ENCODE measurements at places on chromosomes 6 and 20.

DNA sequence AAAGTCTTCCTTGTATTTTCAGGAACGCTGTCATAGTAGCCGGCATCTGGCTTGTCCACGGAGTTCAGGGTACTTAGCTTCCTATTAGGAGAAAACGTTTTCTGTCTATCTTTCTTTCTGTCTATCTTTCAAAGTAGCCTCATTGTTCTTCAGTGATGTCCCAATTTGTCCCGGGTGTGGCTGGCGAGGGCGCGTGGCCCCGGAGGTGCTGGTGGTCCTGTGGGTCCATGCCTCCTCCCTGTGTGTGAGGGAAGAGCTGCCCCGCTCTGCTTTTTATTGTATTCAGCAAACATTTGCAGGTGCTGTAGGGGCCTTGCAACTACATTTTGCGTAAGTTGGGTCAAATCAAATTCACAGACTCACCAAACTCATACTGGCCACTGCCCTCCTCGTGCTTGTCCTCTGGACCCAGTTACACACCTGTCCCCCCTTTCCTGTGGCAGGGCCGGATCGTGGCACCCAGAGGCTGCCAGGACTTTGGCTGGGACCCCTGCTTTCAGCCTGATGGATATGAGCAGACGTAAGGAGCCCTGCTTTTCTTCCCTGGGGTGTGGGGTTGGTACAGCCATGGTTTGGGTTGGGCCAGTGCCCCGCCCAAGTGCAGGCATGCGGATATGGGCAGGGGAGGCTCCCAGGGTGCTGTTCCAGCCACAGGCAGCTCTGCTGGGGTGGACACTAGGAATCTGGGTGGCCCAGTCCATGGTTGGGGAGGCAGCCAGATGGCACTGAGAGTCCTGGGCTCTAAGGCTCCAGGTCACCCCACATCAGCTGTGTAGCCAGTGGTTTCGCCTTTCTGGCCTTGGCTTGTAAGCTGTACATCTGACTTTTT is 12.3 kb downstream of the ITPA start:
- no peak for DNase-seq

- DNase-seq: no peak
Measured at GRCh38 chr6:136072691-136073090, 177.4 kb downstream of the MTFR2 start.

DNA sequence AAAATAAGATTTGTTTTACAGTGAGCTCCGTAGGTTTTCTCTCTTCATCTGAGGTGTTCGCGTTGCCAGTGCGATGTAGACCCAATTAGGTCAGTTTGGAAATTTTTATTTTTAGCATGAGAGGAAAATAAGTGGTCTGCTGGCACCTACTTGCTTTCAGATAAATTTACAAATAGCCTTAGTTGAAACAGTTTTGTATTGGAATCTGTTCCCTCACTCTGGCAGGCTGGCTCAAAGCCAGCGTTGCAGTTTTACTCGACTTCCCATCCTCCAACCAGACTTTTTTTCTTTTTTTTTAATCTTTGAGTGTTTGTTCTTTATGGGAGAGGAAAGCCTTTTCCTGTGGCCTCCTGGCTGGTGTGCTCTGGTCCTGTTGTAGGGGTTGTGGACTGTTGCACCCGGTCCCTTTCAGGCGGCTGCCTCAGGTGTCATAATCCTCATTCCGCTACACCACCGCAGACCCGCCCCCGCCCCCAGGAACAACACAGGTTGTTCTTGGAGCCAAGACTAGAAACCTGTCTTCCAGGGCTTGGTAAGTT is 46.7 kb downstream of the TIAM2 start:
- DNase-seq: no peak

DNA sequence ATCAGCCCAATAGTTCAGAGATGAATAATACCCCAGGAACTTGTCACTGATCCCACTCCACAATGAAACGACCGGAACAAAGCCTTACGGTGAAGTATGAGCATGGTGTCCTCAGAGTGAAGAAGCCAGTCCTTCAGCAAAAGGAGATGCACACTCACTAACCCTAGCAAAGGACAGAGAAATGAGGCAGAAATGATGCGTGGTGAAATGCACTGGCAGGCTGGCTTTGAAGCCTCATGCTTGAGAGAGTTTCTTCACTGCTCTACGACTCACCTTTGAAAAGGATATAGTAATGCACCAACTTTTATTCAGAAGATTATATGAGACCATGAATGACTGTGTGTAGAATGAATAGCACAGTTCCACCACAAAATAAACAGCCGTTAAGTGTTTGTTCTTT is 74.8 kb downstream of the PHACTR1 start:
- DNase-seq: no peak

- no peak for DNase-seq
Measured at GRCh38 chr6:42300701-42301100, 83.0 kb upstream of the MRPS10 start.

GRCh38 chr6:140731741-140732140 is 1357.3 kb upstream of the CITED2 start:
- DNase-seq: no peak

- DNase-seq: no peak
Measured at GRCh38 chr6:8914700-8915099, 479.4 kb upstream of the SLC35B3 start.

GRCh38 chr6:327538-328116 is 35.3 kb downstream of the DUSP22 start:
- DNase-seq: no peak

- DNase-seq: no peak
Measured at GRCh38 chr20:3678856-3679720, 2.7 kb downstream of the ADAM33 start.

GRCh38 chr6:7268816-7269555 is 44.0 kb downstream of the SSR1 start:
- no peak for DNase-seq

- DNase-seq: no peak
Measured at GRCh38 chr20:58637466-58638213, 13.4 kb upstream of the STX16 start.

DNA sequence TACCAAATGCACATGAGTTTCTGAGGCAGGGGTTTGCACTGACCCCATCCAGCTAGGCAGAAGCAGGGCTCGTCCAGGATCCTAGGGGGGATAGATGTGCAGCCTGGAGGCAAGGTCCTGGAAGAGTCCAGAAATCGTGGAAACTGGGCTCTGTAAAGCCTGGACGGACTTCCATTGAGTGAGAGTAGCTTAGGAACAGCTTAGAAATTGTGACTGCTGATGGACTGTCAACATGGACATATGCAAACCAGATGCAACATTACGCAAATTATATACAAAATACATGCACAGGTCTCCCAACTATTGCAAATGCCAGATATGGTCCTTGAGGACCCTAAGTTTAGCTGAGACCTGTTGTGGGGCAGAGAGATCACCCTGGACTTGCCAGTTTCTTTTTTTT is 4.8 kb upstream of the EMILIN3 start:
- no peak for DNase-seq

GRCh38 chr6:53151676-53152075 is 3.0 kb upstream of the GCM1 start:
- DNase-seq: no peak

GRCh38 chr20:8352486-8352885 is 220.4 kb downstream of the PLCB1 start:
- no peak for DNase-seq

- no peak for DNase-seq
Measured at GRCh38 chr6:159691133-159691962, 1.7 kb downstream of the SOD2 start.

DNA sequence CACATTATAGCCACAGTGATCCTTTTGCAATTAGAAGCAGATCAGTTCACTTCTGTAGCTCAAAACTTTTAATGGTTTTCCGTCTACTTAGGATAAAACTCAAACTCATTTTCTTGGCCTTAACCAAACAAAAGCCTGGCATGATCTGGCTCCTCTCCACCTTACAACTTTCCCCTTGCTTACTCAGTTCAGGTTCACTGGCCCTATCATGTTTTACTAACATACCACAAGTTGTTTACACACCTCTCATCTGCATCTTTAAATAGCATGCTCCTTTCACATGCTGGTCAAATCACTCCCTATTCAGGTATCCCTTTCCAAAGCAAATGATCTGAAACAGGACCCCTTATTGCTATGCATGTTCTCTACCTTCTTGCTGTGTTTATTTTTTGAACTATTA is 191.4 kb upstream of the FAM83B start:
- DNase-seq: peak; percentile 98

DNA sequence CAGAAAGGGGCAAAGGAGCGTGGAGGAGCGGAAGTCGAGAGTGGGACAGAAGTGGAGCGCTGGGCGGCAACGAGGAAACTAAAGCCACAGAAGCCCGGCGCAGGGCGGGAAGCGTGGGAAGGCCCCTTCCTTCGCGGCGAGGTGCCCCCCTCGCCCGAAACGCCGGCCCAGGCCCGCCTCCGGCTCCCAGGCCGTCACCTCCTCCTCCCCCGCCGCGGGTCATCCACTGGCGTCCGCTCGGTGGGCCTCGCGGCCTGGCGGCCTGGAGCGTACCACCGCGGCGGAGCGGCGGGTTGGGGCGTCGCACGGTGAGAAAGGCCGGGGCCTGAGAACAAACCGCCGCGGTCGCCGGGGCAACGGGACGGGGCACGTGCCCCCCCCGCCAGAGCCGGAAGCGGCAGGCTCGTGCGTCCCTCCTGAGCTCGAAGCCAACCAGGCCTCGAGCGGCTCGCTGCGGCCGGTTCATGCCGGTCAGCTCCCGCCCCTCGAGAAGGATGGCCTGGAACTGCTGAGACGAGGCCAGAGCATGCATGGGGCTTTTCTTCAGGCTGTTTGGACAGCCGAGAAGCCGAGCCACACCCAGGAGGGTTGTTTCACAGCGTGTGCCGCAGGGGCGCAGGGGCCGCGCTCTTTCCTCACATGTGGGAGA is at the start of gene TCP11:
TCP11 (minus strand) TSS at position 333 of the 649 bp plus-strand sequence. CDS start 469 bp downstream, outside the sequence.
- DNase-seq: no peak

- no peak for DNase-seq
Measured at GRCh38 chr6:143842461-143842901, 657 bp upstream of the LTV1 start.

DNA sequence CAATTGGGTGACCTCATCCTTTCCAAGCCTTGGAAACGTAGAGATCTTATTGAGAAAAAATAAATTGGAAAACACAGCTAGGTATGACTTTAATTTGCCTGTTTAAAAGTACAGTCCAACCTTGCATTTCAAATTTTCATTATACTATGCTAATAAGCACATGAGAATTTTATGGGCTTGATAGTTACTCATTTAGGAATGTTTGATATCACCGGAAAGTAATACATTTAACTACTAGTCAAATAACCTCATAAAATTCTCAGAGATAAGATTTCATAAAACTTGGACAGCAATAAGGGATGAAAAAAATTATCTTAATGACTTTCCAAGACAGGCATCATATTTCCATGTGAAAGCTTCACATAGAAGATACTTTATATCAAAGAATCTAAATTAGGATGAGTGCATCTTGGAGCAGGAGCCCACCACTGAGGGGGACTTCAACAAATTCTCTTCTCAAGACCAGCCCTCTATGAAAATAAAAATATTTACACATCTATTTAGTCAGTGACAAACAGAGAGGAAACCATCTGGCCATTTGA is 236.3 kb downstream of the EPHA7 start:
- DNase-seq: no peak

DNA sequence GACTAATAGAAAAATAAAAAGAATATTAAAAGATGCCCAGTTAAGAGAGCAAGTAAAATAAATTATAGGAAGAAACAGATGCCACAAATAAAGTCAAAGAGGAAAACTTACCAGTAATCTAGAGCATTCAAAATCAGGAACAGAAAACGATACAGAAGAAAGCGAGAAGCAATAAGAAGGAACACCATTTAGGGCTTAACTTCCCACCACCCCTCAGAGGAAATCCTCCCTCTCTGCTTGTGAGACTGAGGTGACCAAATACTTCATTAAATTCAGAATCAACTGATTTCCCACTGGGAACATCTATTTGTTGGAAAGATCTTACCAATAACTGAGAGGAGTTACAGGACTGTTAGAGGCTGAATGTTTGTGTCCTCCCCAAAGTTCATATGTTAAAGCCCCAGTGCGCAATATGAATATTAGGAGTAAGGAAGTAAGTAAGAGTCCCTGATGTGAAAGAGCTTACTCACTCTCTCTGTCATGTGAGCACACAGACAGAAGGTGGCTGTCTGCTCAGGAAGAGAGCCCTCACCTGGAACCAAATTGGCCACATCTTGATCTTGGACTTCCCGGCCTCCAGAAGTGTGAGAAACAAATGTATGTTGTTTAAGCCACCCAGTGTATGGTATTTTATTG is 19.5 kb downstream of the KATNA1 start:
- no peak for DNase-seq

DNA sequence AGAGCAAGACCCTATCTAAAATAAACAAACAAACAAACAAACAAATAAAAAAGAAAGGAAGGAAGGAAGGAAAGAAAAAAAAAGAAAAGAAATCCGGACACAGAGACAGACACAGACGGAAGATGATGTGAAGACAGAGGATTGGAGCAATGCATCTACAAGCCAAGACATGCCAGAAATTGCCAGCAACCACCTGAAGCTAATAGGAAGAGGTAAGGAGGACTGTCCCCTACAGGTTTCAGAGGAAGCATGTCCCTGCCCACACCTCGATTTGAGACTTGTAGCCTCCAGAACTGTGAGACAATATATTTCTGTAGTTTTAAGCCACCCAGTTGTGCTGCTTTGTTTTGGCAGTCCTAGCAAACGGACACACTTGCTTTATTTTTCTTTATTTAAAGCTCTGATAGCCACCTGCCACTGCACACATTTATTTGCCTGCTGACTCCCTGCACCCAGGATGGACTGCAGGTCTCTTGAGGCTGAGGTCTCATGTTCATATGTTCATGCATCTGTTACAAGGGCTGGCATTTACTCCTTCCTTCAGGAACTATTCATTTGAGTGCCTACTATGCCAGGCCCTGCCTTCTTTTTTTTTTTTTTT is 20.7 kb upstream of the ZMYND8 start:
- no peak for DNase-seq

GRCh38 chr6:99946005-99946404 is 48.0 kb downstream of the MCHR2 start:
- DNase-seq: no peak

- no peak for DNase-seq
Measured at GRCh38 chr6:87925373-87926060, 122.1 kb upstream of the SPACA1 start.

DNA sequence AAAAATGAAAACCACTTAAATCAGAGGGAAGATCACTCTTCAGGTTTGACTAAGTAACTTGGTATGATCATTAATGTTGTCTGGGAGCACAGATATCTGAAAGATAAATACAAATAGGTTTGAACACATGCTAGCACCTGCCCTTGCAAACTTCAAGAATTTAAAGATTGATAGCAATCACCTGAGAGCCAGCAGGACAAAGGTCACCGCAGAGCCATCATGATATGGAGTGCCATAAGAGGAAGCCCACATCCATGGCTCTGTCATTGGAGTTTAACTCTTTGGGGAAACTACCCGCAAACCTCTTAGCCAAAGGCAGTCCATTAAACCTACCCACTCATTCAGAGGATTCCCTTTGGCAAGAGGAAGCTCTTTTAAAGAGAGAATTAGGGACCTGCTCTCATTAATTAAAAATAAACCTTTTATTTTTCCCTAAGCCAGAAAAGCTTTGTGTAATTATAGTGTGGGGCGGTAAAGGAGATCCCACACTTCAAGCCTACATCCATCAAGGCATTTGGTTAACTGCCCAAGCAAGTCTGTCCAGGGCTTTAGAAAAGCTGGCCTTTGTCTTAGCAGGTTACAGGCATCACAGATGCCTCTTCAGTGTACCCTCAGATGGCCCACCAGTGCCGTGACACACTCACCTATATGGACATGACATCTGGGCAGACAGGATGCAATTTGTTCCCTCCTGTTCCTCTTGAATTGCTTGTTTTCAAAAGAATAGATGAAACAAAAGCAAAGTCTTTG is 73.0 kb downstream of the SASH1 start:
- no peak for DNase-seq

Data from DMS79 (cell line).